Naive thymus-derived CD8-positive, alpha-beta T cell (primary cell): ENCODE measurements at places on chromosomes 6 and 20. TPM values are rescaled to one million over a fixed set of nuclear protein-coding genes. Genes with fewer than 3 reads are reported as not detected.

Gene MAPK14
- total RNA-seq = 51.5 TPM

GRCh38 chr6:25036461-25036860, 100.7 kb upstream of the RIPOR2 start:
- DNase-seq = no peak
- peaks cover 71% of the 10 kb centered on the region for H3K4me1 ChIP-seq
- H3K27me3 ChIP-seq = no peaks in the 10 kb centered on the region
- no peak overlapping the region for H3K27ac ChIP-seq

GRCh38 chr6:133446789-133447188, 205.6 kb downstream of the EYA4 start:
- H3K27ac ChIP-seq = no peak overlapping the region
- DNase-seq = no peak
- H3K4me3 ChIP-seq = no peak overlapping the region

DNA sequence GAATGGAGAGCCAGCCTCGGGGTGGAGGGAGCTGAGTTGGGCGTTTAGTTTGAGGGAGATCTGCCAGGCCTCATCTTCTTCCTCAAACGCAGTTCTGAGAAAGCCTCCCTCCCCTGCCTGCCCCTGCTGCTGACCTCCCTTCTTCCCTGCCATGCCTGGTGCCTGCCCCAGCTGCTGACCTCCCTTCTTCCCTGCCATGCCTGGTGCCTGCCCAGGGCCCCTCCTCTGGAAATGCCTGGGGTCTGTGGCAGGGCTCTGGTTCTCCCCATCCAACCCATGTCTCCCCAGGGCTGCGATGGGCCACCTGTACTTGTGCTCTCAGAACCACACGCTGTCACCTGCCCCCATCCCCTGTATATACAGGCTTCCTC, 114.6 kb downstream of the VEGFA start:
- H3K4me1 ChIP-seq = peaks cover 3% of the 10 kb centered on the region
- H3K27ac ChIP-seq = no peak overlapping the region
- H3K4me3 ChIP-seq = no peak overlapping the region
- no peaks in the 10 kb centered on the region for H3K36me3 ChIP-seq
- H3K27me3 ChIP-seq = peaks cover 2% of the 10 kb centered on the region
- DNase-seq = no peak

DNA sequence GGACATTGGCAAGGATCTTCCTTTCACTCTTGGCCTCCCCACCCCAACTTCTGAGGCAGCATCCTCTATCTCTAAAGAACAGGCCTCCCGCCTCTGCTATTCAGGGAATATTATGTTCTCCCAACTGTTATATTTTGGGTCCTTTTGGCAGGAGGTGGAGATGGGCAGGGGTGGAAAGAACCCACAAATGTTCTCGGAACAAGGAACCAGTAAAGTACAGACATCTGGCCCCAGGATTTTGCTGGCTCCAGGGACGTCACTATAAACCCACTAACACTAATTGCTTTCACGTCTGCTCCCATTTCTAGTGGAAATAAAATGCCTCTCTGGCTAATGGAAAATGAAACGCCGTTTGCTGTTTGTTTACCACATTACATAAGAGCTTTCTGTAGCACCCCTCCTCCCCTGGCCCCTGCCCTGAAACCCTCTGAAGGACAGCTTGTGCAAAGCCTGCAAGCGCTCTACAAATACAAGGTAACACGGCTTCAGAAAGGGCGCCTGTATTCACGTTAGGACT, 77.7 kb upstream of the TBC1D7 start:
- no peaks in the 10 kb centered on the region for H3K36me3 ChIP-seq
- DNase-seq = no peak
- H3K4me3 ChIP-seq = no peak overlapping the region
- H3K27ac ChIP-seq = no peak overlapping the region

DNA sequence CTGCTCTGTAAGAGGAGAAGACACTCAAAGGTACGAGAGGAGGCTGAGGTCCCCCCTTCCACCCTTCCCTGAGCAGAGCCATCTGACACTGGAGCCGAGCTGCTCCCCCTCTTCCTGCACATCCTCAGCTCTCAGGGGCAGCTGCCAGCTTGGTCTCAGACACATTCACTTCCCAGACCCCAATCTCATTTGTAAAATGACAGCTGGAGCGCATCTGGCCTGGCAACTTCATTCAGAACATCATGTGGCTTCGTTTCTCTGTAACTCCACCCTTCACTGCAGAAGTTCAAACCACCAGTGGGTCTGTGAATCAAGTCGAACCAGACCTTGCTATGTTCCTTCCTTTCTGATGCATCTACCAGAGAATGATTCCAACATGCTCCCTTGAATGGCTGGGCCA, 145.6 kb upstream of the CDH4 start:
- H3K27me3 ChIP-seq = peaks cover 9% of the 10 kb centered on the region
- peaks cover 8% of the 10 kb centered on the region for H3K4me1 ChIP-seq
- no peak for DNase-seq
- no peak overlapping the region for H3K27ac ChIP-seq
- no peak overlapping the region for H3K4me3 ChIP-seq

- H3K27me3 ChIP-seq = peaks cover 3% of the 10 kb centered on the region
These were observed 151.6 kb upstream of the PTPRK start for GRCh38 chr6:128672023-128672422.

DNA sequence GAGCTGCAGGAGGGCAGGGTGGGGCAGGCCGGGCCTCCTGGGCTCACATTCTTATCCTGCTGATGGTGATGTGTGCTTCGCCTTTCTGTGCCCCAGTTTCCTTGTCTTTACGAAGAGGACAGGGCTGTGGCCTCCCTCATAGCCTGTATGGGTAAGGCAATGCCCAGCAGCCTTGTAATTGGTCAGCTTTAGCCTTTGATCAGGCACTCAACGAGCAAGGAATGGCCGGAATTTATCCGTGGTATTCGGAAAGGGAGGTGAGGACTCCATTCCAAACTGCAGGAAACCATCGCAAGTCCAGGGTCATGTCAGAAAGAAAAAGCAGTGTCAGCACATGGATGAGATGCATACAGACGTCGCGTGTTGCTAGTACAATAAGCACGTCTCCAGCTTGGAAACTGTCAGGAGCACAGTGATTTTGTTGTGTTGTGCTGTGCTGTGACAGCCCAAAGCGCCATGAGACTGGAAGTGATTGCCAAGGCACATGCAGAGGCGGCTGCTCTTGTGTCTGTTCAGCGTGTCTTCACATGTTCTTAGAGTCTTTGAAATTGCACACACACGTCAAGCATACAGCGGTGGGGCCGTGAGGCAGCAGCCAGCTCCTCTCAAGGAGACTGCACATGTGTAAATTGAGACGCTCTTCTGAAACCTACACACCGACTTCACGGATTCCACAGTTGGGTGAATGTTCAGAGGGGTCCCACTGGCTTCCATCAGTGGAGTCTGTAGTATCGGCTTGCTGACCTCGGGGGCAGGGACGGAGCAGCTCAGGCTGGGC, 6.2 kb downstream of the SS18L1 start:
- no peak for DNase-seq
- no peaks in the 10 kb centered on the region for H3K27me3 ChIP-seq
- peaks cover 31% of the 10 kb centered on the region for H3K4me1 ChIP-seq
- H3K4me3 ChIP-seq = no peak overlapping the region

- no peak for DNase-seq
- no peaks in the 10 kb centered on the region for H3K36me3 ChIP-seq
- no peaks in the 10 kb centered on the region for H3K27me3 ChIP-seq
- H3K4me1 ChIP-seq = peaks cover 11% of the 10 kb centered on the region
- H3K4me3 ChIP-seq = no peak overlapping the region
- no peak overlapping the region for H3K27ac ChIP-seq
These were observed 85.3 kb upstream of the FYN start for GRCh38 chr6:111958534-111958933.
